ENCODE measurements at places on chromosomes 7 and 10.

- DNase-seq = peak; percentile 96
Measured at GRCh38 chr7:47361746-47362215, 220.1 kb downstream of the TNS3 start.

DNA sequence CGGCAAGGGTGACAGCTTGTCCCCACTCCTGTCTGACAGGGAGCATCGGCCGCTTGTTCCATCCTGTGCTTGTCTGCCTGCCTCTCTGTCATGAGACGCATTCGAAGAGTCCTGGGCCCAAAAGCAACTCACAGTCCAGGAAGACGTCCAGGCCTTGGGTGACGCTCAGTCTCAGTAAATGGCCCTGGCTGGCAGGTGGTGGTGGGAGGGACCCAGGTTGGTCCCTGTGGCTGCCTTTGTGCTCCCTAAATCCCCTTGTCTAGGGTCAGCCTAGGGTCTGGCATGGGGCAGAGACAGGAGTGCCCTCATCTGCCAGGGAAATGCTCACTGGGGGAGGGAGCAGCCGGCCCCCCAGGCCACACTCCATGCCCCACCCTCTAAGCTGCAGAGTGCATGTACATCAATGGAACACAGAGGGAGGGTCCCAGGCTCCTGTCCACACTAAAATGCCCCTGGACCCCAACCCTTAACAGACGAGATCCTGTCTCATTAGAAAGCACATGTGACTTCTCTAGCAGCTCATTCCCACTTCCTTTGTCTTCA lies 295.2 kb upstream of the ZNF32 start:
- no peak for DNase-seq

GRCh38 chr10:62794306-62794705 lies 10.2 kb upstream of the ADO start:
- DNase-seq = peak; percentile 3

DNA sequence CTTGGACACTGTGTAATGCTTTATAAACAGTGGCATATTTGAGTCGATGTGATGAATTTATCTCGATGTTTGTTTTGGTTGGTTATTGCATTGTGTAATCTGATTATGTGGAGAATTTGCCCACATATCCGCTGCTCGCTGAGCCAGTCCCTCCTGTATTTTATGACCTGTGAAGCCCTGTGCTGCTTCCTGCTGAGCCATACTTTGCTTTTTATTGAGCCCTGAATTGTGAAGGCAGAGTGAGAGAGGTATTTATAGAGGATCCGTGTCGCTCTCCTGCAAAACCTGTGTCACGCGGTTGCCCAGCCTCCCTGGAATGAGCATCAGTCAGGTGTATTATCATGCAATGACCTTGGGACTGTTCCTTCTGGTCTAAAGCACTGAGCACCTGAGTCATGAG lies 253.7 kb downstream of the ARHGAP21 start:
- DNase-seq = no peak

DNA sequence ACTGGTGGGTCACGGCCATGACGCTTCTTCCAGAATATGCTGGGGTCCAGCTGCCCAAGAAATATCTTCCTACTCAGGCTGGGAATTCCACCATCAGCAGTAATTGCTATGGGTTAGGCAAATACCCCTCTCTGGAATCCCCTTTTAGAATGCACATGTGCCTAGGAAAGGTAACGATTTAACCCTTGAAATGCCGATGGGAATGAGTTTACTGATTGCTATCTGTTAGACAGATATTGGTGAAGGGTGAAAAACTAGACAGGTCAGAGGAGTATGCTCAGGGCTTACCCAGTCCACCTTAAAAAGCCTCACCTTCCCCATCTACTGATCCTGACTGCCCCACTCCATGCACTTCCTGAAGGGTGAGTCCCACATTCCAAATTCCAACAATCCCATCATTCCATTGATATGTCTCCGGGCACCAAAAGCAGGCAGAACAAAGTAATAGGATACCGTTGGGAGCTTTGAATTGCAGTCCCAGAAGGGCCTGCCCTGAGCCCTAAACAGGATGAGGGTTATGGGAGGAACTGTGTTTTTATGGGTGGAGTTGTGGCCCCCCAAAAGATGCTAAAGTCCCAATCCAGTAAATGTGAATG lies 59.3 kb downstream of the DLG5 start:
- no peak for DNase-seq

- no peak for DNase-seq
Measured at GRCh38 chr10:90130321-90131086, 429.1 kb downstream of the KIF20B start.

- DNase-seq = no peak
Measured at GRCh38 chr7:4159154-4159501, 523.0 kb upstream of the FOXK1 start.
